ENCODE measurements at places on chromosomes 11 and 22.

GRCh38 chr22:48943567-48944432 is 883.9 kb downstream of the BRD1 start:
- DNase-seq, result no peak

GRCh38 chr11:13224324-13224723 is 53.3 kb upstream of the BMAL1 start:
- no peak for DNase-seq

- DNase-seq, result no peak
Measured at GRCh38 chr11:96218901-96219300, 124.1 kb downstream of the MAML2 start.

DNA sequence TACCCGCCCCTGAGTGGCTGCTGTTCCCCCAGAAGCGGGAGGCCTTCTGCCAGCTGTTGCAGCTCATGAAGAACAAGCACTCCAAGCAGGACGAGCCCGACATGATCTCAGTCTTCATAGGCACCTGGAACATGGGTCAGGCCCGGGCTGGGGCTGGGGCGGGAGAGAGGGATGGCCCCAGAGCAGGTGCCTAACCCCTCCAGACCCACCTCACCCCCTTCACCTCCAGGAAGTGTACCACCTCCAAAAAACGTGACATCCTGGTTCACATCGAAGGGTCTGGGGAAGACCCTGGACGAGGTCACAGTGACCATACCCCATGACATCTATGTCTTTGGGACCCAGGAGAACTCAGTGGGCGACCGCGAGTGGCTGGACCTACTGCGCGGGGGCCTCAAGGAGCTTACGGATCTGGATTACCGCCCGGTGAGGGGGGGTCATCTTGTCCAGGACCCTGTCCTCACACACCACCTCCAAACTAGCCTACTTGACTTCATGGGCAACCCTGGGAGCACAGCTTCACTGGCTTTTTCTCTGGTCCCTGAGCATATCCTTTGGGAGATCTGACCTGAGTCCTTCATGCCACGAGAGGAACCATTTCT is 6.3 kb downstream of the INPPL1 start:
- no peak for DNase-seq

GRCh38 chr11:122248939-122249338 is 132.9 kb upstream of the BLID start:
- DNase-seq, result no peak

DNA sequence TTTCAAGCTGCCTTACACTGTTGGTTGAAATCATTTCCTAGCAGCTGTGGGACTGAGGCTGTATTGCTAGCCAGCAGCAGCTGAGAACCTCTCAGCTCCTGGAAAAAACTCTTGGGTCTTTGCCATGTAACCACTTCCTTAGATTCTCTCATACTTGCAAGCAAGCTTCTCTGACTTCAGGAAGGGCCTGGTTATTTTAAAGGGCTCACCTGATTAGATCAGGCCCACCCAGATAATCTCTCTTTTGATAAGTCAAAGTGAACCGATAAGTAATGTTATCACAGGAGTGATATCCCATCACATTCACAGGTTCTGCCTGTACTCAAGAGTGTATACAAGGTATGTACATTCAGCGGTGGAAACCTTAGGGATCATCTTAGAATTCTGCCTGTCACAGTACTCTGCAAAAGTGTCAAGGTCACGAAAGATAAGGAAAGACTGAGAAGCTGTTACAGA is 7.4 kb upstream of the CLPB start:
- no peak for DNase-seq

DNA sequence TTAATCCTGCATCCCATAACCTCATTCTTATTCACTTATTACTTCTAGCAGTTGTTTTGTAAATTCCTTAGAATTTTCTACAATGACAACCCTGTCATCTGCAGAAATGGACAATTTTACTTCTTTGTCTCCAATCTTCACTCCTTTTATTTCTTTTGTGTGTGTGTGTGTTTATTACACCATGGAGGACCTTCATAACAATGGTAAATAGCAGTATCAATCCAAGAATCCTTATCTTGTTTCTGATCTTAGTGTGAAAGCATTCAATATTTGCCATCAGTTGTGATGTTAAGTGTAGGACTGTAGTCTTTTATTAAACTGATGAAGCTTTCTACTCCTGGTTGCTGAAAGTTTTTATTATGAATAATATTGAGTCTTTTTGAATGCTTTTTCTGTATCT is 109.1 kb downstream of the MPPED2 start:
- DNase-seq, result no peak

DNA sequence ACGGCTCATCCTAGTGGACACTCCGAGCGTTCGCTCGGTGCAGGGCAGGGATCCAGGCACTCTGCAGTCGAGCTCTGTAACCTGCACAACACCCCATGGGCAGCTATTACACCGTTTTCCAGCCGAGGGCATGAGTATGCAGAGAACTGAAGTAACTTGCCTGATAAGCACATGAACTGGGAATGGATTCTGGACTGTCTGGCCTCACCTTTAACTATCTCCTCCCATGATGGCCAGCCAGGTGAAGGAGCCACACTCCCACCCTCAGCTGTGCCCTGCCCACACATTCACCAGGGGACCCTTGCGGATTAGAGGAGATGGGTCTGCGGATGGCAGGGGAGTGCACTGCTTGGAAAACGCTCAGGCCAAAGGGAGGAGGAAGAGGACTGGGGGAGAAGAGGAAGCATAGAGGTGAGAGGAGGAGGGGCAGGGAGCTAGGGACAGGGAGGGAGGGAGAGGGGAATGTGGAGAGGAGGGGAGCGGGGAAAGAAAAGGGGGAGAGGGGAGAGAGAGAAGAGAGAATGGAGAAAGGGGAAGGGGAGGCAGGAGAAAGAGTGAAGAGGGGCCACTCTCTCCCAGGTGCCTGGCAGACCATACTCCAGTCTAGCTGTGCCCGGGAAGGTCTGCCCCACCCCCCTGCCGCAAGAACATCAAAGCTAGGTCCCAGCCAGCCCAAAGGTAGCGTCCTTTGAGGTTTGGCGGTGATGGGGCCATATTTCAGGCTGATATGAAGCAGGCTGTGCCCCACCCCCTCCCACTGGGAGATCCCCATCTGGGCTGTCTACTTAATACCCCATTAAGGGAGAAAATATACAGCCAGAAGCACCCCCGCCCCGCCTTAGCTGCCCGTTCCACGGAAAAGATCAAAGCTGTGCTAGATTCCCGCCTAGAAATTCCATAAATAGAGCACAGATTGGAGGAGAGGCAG is 33.2 kb upstream of the TCF20 start:
- no peak for DNase-seq

- DNase-seq, result no peak
Measured at GRCh38 chr11:113048820-113049768, 87.9 kb downstream of the NCAM1 start.

DNA sequence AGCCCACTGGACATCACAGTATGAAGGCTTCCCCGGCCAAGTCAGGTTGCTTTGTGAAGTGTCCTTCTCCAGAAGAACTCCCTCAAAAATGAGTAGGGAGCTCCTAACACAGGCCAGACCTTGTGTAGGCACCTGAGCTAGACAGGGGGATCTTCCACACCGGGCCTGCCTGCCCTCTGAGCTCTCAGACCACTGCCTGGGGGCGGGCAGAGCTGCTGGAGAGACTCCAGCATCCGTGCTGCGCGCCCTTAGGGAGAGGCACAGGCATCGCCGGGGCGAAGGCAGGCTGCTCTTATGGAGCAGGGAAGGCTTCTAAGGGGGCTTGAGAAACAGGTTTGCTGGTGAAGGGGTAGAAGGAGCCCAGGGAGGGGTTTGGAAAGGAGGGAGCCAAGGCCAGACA is 4.4 kb downstream of the KCNJ5 start:
- DNase-seq, result no peak

DNA sequence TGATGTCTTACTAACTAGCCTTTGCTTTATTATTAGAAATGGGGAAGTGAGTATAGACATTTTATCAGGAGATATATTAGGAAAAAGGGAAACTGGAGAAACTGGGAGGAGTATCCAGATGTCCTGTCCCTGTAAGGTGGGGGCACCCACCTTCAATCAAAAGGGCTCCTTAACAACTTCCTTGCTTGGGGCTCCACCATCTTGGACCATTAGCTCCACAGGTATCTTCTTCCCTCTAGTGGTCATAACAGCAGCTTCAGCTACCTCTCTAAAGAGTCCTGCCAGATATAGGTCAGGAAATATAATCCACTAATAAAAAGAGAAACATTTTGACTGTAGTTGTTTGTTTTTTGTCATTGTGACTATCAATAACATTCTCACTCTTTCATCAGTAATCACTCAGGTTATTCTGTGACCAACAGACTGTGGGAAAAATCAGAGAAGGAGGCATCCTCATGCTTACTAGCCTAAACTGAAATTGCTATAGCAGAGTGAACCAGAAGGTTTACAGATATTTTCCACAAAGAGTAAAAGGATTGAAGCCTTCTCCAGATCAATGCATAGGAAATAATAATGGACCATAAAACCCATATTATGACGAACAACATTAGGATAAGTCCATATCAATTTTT is 10.4 kb downstream of the OR51B4 start:
- no peak for DNase-seq

DNA sequence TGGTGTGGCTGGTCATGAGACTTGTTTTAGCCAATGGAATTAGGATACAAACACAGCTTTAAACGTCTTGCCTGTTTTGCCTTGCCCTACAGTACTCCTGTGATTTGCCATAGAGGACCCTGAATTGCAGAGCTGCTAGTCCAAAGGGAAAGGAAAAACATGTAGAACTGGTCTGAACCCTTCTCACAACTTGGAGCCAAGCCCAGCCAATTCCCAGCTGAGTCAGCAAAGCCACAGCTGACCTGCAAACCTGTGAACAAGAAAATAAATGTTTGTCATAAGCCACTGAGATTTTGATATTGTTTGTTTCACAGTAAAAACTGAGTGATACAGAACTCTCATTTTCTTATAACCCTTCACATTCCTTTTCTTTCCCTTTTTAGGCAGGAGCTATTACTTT is 360.5 kb upstream of the API5 start:
- DNase-seq, result no peak

DNA sequence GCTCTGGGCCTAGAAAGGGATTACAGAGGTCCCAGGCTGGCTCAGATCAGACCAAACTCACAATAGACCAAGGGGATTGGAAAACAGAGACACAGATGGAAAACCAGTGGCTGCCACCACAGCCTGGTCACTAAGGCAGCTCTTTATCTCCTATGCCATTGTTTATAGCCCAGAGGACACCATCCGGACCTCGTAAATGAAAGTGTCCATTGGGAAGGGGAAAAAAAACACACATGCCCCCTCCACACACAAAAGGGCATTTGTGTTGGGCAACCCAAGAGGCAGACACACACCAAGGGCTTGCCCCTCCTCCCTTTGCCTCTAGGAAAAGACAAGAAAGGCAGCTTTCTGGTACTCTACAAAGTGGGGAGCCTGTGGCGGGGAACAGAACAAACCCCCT is 85.9 kb downstream of the GAB2 start:
- no peak for DNase-seq

DNA sequence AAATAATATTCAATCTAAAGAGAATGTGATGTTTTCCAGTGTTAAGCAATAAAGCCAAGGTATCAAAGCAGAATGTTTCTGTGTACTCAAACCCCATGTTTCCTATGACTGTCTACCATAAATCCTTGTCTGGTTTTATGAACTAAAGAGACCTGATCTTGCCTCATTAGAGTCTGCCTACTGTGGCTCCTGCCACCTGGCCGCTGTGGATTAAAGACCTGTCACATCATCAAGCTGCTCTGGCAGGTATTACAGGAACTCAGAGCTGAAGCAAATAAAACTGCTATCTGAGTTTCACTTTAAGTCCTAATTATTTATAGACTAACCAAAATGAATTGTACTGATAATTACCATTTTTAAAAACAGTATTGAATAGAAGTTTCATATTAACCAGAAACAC is 207.8 kb upstream of the CCDC90B start:
- no peak for DNase-seq

- DNase-seq, result no peak
Measured at GRCh38 chr11:21411104-21411503, 741.7 kb downstream of the NELL1 start.

DNA sequence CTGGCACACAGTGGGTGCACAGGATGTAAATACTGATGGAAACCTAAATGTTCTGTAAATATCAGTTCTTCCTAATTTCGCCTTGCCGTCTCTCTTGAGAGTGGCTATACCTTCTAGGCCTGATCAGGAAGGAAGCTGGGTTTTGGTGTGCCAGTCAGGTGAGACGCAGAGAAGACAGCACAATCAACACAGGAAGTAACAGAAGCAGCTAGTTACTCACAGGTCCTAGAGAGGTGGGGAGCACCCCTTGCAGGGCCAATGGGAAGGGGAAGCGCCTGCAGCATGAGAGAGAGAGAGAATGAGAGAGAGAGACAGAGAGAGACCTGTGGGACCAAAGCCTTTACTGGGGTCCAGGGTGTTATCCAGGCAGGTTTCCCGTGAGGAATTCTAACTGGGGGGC is 80.8 kb downstream of the FBLN1 start:
- DNase-seq, result no peak

GRCh38 chr11:12777208-12777874 is 103.1 kb downstream of the TEAD1 start:
- DNase-seq, result no peak

- DNase-seq, result no peak
Measured at GRCh38 chr22:44147008-44147645, 33.6 kb upstream of the PARVG start.

DNA sequence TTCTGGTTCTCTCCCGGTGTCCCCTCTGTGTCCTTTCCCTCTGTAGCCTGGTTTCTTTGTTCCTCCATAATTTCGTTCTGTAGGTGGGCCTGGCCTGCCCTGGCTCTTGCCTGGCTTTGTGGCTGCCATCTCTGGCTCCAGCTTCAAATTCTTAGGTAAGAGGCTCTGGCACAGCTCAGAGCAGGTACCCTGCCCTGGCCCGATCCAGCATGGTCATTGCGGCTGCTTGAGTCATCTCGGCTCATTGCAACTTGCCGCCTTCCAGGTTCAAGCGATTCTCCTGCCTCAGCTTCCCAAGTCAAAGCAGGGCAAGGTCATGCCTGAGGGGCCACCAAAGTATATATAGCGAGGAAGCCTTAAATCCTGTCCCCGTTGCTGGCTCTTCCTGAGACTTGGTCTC is 76.0 kb downstream of the OSBP2 start:
- no peak for DNase-seq

- DNase-seq, result no peak
Measured at GRCh38 chr11:125084057-125084416, 20.9 kb downstream of the SLC37A2 start.

DNA sequence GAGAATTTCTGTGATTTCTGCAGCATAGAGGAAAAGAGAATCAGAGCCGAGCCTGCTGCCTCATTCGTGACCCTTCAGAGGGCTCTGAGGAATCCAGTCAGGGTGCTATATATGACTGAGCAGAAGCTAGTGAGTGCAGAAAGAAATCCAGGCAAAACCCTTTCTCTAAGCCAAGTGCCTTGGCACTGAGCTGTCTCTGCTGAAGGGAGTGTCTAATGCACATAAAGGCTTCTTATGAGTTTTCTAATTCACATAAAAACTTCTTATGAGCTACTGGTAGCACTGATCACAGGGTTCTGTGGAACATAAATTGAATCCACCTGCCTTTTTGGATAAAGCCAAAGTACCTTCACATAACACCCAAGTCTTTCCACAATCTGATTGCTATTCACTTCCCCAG is 785.7 kb upstream of the CCDC90B start:
- no peak for DNase-seq

Measured in activated CD8-positive, alpha-beta memory T cell treated with anti-CD3 and anti-CD28 coated beads for 1 hour (primary cell).